ENCODE measurements at places on chromosomes 12 and 14.

GRCh38 chr14:75944607-75945241 lies 37.1 kb downstream of the TGFB3 start:
- no peak for DNase-seq

DNA sequence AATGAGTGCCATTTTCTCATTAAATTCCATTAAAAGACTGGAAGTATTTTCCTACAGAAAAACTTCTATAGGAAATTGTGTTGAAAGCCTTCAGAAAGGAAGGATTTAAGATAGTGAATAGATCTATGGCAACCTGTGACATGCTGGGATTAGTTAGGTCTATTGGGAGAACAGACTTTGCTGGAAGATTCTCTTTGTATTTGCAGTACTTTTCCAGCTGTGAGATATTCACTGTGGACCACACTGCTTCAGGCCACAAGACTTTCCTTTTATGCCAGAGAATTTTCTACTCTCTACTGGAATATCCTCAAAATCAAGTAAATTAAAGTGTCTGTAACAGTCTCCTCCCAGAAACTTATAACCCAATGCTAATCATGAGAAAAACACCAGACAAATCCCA lies 136.2 kb downstream of the MYRFL start:
- DNase-seq = no peak

GRCh38 chr14:31057035-31057434 lies 30.9 kb upstream of the STRN3 start:
- DNase-seq = no peak

DNA sequence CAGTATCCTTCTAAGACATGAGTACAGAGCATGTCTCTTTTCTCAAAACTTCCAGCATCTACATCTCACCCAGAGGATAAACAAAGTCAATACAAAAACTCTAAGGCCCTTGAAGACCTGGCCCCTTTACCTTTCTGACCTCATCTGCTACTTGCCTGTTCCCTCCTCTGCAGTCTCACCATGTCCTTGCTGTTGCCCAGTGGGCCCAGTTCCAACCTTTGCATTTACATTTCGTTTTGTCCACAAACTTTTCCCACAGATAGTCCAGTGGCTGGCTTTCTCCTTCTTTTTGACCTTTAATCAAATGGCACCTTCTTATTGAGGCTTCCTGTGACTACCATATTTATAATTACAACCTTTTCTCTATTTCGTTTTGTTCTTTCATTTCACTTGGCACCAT lies 1.6 kb downstream of the IRAK4 start:
- DNase-seq = no peak

DNA sequence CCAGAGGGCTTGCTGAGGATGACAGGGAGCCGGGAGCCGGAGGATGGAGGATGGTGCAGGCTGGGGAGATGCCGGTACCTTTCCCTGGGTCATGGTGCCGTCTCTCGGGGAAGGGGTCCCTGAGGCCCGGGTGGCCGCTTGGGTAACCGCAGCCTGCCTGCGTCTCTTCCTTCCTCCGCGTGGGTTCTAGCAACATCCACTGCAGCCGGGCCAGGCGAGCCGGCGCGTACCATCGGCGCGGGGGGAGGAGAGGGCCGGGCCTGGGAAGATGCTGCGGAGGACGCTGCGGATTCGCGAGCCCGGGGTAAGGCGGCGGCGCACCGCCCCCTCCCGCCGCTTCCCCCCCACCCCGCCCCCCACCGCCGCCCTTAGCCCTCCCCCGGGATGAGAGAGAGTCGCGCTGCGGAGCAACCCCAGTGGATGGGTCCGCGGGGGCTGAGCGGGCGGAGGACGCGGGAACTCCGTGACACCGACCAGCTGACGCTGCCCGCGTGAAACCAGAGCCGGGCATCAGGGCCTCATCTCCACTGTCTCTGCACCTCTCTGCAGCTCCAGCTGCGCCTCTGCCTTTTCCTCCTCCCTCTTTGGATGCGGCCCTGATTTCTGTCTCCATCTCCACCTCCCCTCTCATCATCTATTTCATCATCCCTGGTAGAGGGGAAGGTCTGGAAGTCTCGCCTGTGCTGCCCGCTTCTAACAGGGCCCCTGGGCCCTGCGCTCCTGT lies at the start of gene FAIM2:
Gene FAIM2, minus strand, starts transcription at position 201 of the 724 bp plus-strand sequence. Its CDS starts 108 bp downstream, at position 93.
- peak; percentile 75 for DNase-seq

GRCh38 chr12:130075497-130076076 lies 86.7 kb upstream of the FZD10 start:
- no peak for DNase-seq

DNA sequence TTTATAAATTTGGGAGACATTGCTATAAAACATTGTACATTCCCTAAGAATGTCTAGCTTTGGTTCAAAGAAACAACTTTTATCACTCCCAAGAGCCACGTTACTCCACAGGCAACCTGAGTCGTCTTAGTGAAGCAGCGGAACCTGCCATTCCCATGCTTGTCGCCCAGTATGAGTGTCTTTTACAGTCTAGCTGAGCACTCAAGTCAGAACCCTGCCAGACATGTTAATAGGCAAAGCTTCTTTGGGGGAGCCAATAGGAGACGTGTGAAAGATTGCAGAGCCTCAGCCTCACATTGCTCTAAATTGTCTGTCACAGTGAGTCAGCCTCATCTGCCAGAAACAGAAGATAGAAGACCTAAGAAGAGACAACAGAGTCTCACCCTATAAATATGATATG lies 541.6 kb upstream of the FLRT2 start:
- DNase-seq = no peak

GRCh38 chr12:47207340-47207717 lies 127.6 kb upstream of the AMIGO2 start:
- no peak for DNase-seq

GRCh38 chr12:101097829-101098580 lies 112.0 kb downstream of the SLC5A8 start:
- DNase-seq = no peak

- DNase-seq = no peak
These were observed 104.7 kb upstream of the IFNG-AS1 start for GRCh38 chr12:67884596-67884995.

- DNase-seq = no peak
These were observed 328 bp downstream of the INTS13 start for GRCh38 chr12:26937443-26937862.

DNA sequence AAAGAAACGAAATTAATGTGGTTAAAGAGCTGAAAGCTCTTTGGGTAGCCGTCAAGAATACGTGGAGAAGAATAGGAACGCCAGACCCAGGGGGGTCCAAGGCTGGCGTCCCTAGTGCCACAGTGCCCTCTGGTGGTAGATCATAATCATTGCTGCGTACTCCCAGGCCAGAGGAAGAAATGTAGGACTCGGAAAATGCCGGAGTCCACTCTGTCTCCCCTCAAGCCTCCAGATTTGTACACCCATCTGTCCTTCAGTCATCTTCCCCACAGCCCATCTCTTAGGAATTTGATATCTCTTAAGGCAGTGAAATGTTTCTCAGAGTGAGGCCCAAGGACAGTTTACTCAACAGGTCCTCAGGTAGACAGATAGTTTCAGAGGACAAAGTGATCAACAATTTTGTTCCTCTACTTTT lies 25.4 kb upstream of the PLEKHG6 start:
- DNase-seq = peak; percentile 81

DNA sequence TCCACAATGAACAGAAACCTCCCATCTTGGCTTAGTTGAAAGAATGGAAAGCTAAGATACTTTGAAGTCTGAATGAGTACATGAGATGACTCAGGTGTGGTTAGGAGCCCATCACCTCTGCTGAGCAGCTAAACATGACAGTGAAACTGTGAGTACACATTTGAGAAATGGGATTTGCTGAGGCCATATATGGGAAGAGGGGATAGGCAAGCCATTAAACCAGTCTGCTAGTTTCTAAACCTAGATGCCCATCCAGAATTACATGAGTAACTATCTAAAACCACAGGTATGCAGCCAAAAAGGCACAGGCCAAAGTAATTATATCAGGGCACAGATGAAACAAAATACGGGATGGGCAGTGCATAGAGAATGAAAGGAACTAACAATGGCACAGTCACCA lies 41.2 kb downstream of the NKX2-1 start:
- DNase-seq = no peak

GRCh38 chr12:105485921-105486320 lies 155.4 kb downstream of the C12orf75 start:
- DNase-seq = no peak

DNA sequence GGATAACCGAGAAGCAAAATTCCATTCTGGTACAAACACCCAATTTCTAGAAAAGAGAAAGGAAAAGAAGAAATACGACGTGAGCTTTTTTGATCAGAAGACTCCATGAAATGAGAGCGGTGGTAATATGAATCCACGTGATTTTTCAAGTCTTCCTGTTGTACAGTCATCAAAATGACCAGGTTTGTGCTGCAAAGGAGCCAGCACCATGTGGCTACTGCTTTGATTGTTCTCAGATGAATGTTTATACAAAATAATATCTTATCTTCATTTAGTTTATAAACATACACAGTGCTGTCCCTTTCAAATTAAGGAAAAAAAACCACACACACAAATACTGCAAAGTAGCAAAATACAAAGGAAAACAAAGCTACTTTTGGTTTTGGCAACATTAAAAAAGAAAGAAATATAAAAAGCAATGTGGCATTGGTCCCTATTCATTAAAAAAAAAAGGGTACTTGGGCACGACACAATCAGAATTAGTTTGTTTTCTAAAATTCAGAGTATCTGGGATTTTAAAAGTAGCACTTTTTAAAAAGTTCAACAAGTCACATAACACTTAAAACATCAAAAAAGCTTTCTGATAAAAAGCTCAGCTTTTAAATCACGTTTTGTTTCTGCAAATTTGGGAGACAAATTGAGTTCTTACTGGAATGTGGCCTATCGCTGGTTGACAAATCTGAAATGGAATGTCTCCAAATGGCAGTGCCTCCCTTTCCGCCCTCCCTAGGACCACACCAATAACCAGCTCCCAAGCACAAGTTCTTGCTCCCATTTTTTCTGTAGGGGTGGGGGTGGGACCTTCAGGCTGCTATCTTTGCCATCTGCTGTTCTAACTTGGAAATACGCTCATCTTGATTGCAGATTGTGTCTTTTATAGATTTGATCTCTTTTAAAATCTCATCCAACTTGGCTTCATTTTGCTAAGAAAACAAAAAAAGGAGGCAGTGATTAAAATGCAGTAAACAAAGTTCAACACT lies 13.2 kb upstream of the SELPLG start:
- no peak for DNase-seq

- DNase-seq = peak; percentile 61
These were observed 172.2 kb upstream of the GZMB start for GRCh38 chr14:24806061-24806678.

DNA sequence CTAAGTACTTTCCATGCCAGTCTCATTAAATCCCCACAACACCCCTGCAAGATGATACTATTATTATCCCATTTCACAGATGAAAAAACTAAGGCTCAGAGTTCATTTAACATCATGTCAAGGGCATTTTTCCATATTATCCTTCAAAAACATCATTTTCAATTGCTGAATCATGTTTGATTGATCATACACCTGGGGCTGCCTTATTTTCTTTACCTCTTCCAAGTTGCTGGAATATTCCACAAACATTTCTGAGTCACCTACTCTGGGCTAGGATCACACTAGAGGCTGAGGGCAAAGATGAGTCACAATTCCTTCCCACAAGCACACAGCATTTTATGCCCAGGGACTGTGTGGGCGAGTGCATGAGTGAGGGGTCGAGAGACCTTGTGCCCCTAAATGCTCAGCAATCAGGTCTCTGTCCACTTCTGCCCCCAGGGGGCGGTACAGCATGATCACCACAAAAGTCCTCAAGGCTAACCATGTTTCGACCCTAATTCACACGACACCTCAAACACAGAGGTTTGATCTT lies 14.1 kb upstream of the TMEM119 start:
- DNase-seq = peak; percentile 85

- DNase-seq = no peak
These were observed 15.6 kb upstream of the DYNC1H1 start for GRCh38 chr14:101948666-101949216.

DNA sequence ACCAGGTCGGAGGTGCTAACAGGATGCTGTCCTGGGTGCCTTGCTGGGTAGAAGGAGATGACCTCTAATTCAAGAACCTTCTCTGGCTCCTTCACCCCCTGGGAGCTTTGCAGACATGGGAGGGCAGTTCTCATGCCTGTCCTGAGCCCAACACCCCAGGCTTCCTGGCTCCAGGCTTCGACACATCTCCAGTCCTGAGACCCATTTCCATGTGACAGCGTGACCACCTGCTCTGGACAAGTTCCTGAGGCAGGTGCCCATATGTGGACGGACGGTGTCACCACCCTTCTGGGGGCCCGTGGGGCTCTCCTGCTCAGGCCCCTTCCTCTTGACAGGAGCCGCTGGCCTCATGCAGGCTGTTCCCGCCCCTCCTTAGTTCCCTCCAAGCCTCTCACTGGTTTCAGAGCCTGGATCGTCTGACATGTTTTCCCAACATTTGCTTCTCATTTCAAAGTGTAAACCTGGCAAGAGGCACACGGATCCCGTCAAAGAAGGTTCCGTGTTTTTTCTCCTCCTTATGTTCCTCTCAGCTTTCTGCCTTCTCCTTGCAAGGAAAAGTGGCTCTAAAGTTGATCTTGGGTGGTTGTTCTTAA lies 291.9 kb upstream of the RTL1 start:
- DNase-seq = peak; percentile 42

DNA sequence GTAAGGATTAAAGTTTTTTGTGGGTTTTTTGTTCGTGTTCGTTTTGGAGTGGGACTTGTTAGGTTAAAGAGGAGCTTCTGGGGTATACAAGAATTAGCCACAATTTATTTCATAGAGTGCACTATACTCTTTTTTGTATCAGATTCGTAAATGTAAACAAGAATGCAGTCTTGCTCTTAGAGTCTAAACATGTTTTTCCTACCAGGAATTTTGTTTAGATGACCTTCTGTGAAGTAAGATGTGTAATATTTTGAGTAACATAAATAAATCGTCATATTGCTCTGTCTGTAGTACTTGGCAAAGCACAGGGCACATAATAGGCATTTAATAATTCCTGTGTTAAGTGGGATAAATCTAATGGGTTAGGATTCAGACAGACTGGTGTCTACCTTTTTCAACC lies 9.6 kb downstream of the CNOT2 start:
- no peak for DNase-seq

GRCh38 chr12:2902272-2902880 lies 11.7 kb downstream of the TULP3 start:
- DNase-seq = no peak

DNA sequence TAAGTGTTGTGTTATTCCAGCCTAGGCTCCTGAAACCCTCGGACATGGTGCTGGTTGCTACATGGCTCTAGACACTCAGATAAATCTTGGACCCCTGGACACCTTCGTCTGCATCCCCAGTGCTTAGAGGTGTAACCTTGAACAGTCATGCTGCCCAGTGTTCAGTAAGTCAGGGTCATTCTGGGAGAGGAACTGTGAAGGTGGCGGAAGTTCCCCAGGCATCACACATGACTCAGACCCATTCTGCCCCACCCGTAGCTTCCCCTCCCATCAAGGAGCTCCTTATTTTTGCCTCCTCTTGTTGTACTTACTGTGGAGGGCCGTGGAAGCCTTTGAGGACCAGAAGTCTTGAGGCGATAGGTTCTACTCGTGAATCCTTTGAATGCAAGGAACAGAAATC lies 18.1 kb upstream of the SSPN start:
- DNase-seq = no peak

DNA sequence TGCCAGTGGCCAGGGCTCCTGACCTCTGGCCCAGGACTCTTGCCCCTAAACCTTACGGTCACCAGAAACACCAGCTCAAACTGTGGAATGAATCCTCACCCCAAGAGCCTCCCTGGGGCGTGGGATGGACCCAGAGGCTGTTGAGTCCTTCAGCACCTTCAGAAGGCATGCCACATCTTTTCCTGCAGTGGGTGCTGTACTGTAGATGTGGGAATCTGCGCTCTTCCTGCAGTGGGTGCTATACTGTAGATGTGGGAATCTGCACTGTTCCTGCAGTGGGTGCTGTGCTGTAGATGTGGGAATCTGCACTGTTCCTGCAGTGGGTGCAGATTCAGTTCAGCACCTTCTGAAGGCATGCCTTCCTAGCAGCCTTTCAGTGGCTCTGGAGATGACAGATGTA lies 1.2 kb downstream of the KRT82 start:
- no peak for DNase-seq
